Right kidney (tissue), 9 donors: ENCODE measurements at places on chromosomes 2 and 18.

GRCh38 chr2:120398051-120398995, 52.4 kb downstream of the INHBB start:
- DNase-seq, result no peak

GRCh38 chr2:120686511-120687168, 49.0 kb upstream of the GLI2 start:
- no peak for DNase-seq

GRCh38 chr2:190562121-190562520, 27.6 kb upstream of the NEMP2 start:
- DNase-seq, result no peak

DNA sequence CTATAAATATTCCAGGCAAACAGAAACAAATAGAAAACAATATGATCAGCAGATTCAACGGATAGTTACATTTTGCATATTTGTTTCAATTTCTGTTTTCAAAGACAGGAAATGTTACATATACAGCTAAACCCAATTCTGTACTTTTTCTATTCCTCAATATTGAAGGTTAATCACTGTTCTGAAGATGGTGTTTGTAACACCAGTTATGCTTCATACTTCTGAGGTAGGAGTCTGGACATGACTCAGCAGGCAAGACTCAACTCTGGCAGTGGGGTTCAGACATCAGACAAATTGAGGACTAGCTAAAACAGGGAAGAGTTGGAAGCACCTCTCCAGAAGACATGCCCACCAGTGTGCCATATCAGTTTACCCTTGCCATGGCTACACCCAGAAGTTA, 16.6 kb downstream of the SERPINB13 start:
- no peak for DNase-seq

DNA sequence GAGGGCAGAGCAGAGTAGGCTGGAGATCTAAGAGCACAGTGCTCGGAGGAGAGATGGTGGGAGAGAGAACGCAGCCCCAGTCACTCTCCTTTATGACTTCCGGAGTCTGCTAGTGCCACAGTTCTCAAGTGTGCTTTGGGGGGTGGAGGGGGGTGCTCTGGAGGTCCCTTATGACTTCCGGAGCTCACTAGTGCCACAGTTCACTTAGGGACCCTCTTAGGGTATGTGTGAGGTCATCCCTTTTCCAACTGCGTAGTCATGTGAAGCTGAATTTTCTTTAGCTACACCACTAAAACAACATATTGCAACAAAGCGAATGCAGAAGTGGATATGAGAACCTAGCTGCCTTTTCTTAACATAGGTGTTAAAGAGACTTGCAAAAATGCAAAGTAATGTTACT, 153.7 kb upstream of the KCTD1 start:
- DNase-seq, result no peak

DNA sequence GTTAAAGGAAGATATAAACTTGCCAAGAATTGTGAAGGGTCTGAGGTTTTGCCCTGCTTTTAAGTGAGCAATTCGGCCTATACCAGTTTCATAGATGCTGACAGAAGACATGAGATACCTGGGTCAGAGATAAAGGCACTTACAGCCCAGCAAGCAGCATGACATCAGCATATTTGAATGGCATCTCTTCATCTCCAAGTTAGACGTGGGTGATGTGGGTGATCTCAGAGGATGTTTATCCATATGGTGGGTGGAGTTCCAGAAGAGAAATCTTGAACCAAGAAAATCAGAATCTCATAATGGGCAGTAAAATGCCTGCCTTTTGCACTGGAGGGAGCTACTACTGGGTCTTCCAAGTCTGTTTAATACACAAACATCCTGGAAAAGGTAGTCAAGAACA, 44.7 kb downstream of the GYPC start:
- no peak for DNase-seq

GRCh38 chr2:181116261-181116660, 135.9 kb downstream of the UBE2E3 start:
- no peak for DNase-seq
